Activated T-helper 9 cell treated with anti-CD3 and anti-CD28 coated beads, Interleukin-2, amount 50 U/mL, for 16 hours (primary cell): ENCODE measurements at places on chromosomes 2 and 18.

DNA sequence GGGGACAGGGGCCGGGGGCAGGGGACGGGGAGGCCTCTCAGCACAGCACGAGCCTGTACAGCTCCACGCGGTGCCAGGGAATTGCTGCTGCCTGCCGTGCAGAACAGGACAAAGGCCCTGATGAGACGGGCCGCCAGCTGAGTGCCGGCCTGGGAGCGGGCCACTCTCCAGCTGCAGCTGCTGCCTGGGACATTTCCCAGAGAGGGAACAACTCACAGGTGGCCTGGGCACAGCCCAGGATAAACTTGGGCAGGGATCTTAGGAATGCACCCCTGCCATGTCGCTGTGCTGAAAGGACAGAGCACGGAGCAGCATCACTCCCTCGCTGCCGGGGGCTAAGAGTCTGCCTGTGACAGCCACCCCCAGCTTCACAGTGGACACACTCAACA, 38.8 kb downstream of the CENPO start:
- no peak for DNase-seq

- DNase-seq: no peak
These were observed 70.5 kb upstream of the CCBE1 start for GRCh38 chr18:59767732-59768131.

GRCh38 chr2:215966951-215967350, 46.4 kb downstream of the MREG start:
- no peak for DNase-seq

DNA sequence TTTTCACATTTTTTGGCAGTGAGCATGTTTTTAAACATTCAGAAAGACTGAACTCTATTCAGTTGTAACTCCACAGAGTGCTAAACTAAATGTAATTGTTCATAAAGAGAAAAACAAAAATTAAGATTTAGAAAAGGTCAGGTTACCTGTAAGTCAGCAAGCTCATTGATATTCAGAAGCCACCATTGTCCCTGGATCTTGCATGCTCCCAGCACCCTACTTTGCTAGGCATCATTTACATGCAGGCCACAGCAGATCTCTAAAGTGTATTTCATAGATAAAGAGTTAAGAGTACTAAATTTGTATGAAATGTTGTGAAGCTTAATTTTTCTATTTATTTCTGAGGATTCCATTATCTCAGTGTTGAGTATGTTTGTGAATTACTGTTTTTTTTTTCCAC, 64.8 kb upstream of the CDH19 start:
- DNase-seq: no peak

- peak; percentile 2 for DNase-seq
These were observed 70.2 kb upstream of the SH3BP4 start for GRCh38 chr2:234881413-234882241.

DNA sequence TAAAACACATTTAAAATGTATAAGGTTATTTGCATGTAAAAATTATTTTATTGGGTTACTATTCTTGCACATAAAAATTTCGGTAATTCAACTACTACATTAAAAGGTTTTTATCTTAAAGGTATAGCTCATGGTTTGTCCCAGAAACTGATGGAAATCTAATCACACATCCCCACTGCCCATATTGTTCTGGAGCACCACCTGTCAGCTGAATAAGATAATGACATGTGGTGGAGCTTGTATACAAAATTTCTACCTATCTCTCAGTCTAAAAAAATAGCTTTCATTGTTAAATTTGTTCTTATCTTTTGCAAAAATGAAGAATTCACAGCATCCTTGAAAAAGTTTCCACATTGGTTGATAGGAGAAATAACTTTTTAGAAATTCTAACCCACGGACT, 18.3 kb downstream of the ERBB4 start:
- no peak for DNase-seq

- DNase-seq: no peak
These were observed 70.5 kb downstream of the CACNB4 start for GRCh38 chr2:152028182-152028862.

- no peak for DNase-seq
These were observed 5.3 kb upstream of the PLB1 start for GRCh38 chr2:28490558-28490957.

- peak; percentile 66 for DNase-seq
These were observed at the start of gene RMDN2 for GRCh38 chr2:37925063-37925897. Gene RMDN2 (plus strand): TSS chr2:37925287. CDS start chr2:37929278, 3,991 bp downstream.

- no peak for DNase-seq
These were observed 37.3 kb downstream of the RNU4ATAC start for GRCh38 chr2:121567957-121568409.

- DNase-seq: no peak
These were observed 94.4 kb downstream of the VWA3B start for GRCh38 chr2:98181346-98181745.

DNA sequence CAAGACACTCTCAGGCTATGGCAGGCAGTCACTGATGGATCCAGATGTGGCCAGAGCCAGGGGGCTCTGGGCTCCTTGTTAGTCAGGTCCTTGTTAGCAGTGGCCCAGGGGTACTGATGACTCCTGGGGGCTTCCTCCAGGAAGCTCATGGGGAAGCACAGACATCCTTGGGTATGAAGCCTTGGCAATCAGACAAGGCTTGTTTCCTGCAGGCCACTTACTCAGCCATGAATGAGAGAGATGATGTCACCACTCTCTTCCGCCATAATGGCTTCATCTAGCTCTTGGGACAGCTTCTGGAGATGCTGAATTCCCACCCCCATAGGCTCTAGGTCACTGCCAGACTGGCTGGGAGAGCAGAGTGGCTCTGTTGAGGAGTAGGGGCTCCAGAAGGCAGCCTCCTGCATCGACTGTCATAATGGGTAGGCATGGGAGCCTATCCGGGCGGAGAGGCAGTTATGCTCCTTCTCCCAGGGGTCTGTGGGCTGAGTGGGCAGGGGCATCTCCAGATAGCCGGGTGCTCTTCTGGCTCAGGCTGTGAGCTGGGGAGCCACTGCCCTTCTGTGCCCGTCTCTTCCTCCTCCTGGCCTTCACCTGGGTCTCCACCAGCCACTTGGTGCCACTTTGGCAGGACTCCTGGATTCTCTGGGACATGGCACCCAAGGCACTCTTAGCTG, 40.2 kb upstream of the BMPR2 start:
- DNase-seq: no peak

GRCh38 chr18:36152781-36153180, 23.1 kb downstream of the ELP2 start:
- DNase-seq: no peak

DNA sequence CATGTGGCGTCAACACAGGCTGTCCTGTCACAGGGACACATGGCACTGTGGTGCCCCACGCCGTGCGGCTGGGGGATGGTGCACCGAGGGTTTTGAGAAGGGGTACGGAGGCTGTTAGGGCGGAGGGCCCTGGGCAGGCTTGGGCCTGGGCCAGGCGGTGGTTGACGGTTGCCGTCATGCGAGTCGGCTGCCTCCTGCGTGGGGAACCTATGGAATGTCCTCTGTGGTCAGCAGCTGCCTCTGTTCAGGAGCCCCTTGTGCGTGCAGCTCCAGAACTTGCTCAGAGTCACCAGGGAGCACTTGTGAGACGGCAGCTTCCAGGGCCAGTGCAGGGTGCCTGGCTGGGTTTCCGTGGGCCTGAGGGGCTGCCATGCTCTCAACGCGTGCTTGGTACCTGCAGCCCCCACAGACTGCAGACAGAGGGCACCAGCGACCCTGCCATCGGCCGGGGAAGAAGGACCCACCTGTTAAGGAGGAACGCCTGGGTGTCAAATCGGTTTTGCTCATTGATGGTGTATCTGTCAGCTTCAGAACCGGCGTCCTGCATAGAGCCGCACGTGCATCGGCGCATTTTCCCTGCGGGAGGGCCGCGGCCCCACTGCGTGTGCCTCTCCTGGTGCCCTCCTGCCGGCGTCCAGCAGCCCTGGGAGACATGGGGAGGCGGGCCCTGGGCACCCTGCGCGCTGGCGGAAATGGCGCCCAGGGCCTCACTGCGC, 10.0 kb upstream of the D2HGDH start:
- DNase-seq: no peak

GRCh38 chr2:203734276-203734983, 28.0 kb downstream of the CD28 start:
- no peak for DNase-seq

GRCh38 chr2:196406-196805, 67.4 kb downstream of the SH3YL1 start:
- no peak for DNase-seq

DNA sequence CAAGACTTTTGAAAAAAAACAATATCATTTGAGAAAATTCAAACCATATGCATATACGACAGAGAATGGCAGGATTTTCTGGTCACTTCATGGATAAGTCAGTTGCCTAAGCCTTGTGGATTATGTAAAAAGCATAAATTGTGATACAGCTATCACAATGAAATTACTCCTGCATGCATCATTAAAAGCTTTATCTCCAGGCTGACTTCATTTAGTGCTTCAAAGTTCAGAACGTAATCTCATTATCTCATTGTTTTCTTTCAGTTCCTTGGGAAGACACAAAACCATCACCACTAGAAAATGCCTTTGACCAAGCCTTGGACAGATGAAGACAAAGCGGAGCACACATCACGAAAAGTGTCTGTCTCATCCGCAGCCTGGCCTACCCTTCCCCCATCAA, 57.0 kb downstream of the L3MBTL4 start:
- DNase-seq: no peak

GRCh38 chr2:38174646-38175423, 98.9 kb upstream of the CYP1B1 start:
- DNase-seq: no peak

DNA sequence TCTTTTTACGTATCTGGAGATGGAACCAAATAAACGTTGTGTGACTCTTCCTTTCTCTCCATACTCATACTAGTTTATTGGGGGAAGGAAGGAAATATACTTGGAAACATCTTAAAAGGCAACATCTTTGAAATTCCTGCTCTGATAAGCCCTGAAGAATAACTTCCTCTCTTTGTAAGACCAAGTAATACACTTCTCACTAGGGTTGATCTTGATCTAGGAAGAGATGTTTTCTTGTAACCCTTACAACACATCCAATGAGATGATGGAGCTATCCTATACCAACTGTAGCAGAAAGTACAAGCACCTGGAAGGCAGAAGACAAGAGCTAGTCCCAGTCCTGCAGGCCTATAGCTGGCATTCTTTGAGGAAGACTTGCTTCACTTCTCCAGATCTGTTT, 2.0 kb downstream of the ANKRD44 start:
- DNase-seq: no peak

DNA sequence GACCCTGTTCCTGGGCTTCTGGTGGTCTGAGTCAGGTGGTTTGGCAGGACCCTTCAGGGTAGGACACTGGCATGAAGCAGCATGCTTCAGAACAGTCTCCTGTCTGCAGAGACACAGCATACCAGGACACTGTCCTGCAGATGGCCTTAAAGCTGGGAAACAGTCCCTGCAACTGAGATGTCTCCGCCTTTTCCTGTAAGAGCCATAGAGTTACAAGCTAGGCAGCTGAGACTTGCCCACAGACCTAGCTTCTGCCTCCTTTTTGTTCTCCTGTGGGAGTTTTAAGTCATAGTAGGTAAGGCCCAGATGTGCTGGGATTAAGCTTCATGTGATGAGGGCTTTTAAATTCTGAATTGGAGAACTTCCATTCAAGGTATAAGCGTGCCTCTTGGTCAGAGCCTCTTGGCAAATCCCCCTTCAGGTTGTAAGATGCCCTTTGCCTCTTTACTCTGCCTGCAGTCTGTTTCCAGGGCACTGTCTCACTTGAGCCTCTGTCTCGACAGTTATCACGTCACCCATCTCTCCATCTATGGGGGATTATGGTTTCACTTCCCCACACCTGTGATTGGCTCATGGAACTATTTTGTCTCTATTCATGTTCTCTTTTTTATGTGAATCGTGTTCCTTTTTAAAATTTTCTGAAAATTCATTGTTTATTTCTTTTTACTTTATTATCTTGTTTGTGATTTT, 51.8 kb downstream of the COA5 start:
- DNase-seq: no peak

DNA sequence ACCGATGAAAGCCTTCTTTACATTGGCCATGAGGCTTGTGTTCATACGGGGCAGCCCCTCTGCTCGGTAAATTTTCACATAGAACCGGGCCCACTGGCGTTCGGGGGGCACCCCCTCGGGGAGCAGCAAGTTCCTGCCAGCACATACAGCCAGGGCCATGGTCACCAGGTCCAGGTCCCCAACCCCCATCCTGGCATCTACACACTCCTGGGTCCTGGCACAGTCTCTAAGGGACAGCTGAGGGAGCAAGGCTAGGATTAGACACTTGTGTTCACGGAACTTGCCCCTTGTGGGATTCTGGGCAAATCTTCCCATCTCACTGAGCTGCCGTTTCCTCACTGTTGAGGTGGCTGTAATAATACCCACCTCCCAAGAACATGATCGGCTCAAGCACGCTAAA, 5.6 kb upstream of the OTOF start:
- DNase-seq: no peak

- no peak for DNase-seq
These were observed 90.8 kb downstream of the RAD51AP2 start for GRCh38 chr2:17427401-17427800.

DNA sequence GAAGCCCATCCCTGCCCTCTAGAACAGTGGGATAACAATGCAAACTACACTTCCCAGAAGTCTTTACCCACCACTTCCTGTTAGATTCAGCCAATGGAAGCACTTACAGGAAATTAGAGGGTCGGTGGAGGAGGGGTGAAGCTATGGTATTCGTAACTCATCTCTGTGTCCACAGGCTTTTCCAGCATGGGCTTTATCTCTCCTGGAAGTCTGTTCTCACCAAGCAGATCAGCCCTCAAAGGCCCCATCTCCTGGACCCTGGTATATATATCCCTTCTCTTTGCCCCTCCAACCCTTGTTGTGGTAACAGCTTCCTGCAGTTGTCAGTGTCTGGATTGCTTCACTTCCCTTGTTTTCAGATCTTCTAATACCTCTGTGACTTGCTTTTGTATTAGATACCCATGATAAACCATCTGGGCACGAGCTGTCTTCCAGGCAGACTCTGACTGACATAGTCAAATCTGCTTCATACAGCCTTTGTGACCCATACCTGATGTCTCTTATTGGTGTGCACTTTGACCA, 475.0 kb upstream of the POU3F3 start:
- DNase-seq: no peak

DNA sequence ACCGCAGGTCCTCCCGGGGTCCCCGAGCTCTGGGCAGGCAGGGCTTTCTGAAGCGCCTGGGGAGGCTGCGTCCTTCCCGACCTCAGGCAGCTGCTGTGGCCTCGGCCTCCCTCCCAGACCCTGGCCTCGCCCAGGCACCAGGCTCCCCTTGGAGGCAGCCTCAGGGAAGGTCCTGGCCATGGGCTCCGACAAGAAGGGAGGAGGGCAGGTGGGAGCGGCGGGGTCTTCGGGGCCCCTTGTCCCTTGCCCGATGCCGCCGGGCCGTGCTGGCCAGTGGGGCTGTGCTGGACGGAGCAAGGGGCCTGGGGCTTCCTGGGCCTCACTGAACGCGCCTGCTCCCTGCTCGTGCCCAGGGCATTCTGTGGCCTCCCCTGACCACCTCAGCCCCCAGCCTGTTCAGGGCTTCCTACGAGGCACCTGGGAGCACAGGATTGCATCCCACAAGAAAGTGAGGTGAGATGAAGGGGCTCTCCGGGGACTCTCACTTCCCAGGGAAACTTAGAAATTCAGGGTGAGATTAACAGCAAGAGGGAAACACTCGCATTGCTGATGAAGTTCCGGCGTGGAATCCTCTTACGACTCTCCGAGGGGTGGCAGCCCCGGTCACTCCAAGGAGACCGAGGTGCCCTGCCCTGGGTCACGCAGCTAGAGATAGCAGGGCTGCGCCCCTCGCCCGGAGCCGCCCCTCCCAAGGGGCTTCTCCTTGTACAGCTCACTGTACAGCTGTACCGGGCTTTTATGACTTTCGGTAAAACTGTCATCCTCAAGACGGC, 778 bp downstream of the MFSD2B start:
- DNase-seq: no peak

- no peak for DNase-seq
These were observed 13.3 kb upstream of the CNNM3 start for GRCh38 chr2:96802721-96803120.

GRCh38 chr2:239983004-239983778, 42.0 kb downstream of the NDUFA10 start:
- DNase-seq: no peak
